ENCODE measurements at places on chromosomes 7 and 10.

DNA sequence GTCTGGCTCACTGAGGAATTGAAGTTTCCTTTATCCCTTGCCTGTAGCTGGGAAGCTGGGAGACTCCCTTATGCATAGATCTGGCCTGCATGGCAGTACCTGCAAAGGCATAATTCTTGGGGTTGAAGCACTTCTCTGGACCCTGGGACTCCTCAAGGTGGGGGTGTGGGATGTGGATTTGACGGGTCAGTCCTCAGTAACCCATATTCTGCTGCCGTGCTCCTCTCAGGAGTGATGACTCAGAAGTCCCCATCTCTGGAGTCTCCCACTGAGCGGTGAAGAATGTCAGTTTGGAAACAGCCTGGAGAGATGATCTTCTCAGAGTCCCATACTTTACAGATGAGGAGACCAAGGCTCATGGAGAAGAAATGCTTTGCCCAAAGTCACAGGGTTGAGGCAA, 49.0 kb downstream of the SORCS3 start:
- no peak for DNase-seq

DNA sequence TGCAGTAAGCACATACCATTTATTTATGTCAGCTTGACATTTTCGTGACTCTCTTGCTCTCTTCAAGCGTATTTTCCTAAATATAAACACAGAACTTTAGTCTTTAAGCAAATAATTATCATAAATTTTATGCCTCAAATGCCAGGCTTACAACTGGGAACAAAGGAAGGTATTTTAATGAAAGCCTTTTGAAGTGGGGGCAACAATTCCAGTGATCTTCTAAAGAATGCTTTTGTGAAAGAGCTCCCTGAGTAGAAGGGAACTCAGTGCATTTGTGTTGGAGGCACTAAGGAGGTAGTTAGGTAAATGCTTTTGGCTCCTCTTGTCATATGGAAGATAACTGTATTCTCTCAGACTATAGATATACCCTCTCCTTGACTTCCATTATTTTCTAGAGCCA, 104.9 kb downstream of the VPS50 start:
- DNase-seq: no peak

DNA sequence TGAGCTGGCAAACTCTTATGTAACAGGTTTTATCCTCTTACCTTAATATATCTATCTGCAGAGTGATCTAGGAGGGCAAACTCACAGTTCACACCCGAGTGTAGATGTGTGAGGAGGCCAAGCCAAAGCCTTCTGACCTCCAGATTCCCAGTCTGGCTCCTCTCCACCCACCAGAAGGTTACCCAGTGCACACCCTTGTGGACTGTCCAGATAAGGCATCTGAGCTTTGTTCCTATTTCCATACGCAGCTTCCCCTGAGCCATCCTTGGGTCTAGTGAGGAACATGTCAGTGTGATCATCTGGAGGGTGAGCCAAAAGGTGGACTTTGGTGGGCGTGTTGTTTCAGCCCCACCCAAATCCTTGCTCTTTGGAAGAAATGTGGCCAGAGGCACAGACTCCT, 203.0 kb upstream of the MEOX2 start:
- DNase-seq: peak; percentile 35

DNA sequence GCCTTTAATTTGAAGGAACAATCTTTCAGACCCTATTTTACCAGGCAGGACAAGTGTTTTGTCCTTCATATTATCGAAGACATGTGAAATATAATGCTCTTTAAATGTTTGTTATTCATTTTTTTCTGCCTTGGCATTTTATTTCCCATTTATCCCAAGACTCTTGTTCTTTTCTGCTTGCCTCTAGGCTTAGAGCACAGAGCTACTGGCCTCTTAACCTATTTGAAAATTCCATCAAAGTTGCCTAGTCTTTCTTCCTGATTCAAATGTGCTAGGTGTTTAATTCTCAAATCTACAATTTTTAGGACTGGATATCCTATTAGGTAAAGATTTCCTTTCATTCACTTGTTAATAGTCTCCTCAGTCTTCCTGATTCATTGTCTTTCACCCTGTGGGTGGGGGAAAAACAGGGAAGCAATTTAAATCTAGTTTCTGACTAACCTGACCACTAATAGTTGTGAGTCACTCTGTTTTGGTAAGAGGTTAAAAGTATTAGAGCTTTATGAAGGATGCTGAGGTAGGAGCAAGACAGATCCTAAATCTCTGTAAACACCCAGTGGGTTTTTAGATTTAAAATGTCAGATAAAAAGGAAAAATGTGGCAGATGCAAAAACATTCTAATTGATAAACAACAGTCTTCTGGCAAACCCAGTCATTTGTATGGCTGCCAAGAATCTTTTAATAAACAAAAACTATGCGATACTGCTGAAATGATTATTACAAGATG, 1.5 kb downstream of the LIPK start:
- DNase-seq: no peak

DNA sequence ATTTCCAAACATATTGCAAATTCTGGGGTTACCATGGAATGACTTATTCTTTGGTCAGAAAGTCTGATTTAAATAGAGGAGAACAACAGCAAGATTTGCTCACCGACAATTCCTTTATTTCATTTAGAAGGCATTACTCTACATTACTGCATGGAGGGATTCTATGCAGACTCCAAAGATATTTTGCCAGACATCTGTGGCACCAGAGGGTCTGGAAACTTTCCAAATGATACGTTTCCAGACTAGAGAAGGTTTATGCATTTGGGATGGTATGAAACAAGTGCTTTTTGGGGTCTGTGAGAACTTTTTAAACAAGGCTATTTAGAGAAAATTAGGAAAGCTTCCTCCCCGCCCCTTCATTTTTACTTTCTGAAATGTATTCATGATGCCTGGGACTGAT, 125.3 kb downstream of the SAMD9 start:
- DNase-seq: no peak
